ENCODE measurements at places on chromosomes 2 and 18.

DNA sequence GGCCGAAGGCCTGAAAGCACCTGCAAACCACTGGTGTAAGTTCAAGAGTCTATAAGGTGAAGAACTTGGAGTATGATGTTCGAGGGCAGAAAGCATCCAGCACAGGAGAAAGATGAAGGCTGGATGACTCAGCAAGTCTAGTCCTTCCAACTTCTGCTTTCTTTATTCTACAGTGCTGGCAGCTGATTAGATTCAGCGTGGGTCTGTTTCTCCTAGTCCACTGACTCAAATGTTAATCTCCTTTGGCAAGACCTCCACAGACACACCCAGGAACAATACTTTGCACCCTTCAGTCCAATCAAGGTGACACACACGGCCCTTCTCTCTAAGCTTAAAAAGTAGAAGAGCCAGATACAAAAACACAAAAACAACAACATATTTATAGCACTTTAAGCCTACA, 43.4 kb downstream of the NMS start:
- DNase-seq = no peak

- no peak for DNase-seq
Observed at GRCh38 chr2:229446350-229446749, 175.3 kb upstream of the PID1 start.

DNA sequence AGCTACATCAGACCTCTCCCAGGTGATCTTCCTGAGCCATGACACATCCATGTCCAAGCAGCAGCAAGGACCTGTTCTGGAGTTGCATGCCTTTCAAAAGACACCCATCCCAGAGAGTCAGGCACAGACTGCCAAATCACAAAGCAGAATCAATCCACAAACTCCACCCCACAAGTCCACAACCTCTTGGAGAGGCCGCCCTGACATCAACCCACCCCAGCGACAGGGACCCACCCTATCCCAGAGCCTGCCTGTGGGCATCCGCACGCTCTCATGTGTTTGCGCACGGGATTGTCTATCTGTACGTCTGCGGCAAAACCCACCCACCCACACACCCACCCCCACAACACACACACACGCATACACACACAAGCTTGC, 11.9 kb downstream of the SMAD7 start:
- DNase-seq = no peak

DNA sequence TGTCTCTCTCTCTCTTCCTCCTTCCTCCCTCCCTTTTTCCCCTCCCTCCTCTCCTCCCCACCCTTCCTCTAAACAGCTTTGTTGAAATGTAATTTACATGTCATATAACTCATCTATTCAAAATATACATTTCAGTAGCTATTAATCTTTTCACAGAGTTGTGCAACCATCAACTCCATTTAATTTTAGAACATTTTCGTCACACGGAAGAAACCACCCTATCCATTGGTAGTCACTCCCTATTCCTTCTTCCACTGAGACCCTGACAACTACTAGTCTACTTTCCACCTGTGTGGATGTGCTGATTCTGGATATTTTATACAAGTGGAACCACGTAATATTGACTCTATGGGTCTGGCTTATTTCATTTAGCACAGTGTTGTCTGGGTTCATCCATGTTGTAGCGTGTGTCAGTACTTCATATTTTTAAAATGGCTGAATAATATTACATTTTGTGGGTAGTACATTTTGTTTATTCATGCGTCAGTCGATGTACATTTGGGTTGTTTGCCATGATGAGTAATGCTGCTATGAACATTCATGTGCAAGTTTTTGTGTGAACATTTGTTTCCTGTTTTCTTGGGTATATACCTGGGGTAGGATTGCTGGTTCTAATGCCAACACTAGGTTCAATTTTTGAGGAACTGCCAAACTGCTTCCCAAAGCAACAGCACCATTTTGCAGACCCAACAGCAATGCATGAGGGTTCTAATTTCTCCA, 100.1 kb upstream of the GCFC2 start:
- DNase-seq = no peak

DNA sequence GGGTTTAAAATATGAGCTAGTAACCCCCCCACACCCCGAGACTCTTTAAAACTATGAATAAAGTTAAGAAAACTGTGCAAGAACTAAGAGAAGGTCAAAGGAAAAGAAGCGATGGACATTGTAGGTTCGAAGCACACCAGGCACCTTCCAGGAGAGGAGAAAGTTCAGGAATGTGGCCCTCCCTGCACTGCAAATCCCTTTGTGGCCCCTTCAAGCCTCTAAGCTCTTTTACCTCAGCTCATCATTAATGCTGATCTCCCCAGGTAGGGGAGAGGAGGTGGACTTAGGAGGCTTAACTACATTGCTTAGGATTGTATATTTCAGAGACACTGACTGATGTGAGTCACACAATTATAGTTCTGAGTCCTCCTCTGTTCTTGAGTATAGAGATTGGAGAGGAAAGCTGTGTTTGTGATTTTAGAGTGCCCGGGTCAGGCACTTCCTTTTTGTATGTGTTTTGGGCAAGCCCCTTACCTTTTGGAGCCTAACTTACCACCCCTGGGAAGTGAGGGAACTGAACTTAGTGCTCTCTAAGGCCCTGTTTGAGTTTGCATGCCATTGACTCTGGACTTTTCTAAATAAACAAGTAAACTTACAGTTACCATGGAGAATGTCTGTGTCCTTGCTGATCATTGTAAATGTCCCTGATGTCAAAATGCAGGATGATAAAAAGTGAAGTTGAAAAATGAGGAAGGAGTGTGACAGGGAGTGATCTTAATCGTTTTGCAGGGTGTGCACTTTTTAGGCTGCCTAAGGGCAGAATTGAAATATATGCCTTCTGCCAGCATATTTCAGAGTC, 140.8 kb upstream of the ZEB2 start:
- DNase-seq = no peak

DNA sequence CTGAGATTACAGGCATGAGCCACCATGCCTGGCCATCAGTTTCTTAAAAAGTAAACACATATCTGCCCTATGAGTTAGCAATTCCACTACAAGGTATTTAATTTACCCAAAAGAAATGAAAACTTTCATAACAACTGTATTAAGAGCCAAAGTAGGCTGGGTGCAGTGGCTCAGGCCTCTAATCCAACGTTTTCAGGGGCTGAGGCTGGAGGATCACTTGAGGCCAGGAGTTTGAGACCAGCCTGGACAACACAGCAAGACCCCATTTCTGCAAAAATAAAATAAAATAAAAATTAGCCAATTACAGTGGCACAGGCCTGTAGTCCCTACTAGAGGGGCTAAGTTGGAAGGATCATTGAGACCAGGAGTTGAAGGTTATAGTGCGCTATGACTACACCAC, 6.5 kb downstream of the ROCK2 start:
- DNase-seq = no peak

DNA sequence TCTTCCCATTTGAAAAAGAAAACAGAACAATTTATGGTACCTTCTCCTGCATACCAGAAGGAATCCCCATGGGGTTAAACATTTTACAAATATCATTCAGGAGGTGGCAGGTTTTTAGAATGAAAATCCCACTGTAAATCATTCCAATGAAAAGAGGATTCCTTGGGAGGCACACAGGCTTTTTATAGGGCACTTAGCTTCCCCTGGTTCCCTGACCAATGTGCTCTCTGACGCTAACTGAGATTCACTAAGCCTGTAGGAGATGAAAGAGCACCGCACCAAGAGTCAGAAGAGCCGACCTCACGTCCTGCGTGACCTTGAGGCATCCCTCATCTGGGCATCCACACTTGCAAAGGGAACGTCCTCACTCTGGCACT, 82.5 kb downstream of the CMPK2 start:
- DNase-seq = no peak

- DNase-seq = no peak
Observed at GRCh38 chr2:141957321-141957720, 173.5 kb downstream of the LRP1B start.

DNA sequence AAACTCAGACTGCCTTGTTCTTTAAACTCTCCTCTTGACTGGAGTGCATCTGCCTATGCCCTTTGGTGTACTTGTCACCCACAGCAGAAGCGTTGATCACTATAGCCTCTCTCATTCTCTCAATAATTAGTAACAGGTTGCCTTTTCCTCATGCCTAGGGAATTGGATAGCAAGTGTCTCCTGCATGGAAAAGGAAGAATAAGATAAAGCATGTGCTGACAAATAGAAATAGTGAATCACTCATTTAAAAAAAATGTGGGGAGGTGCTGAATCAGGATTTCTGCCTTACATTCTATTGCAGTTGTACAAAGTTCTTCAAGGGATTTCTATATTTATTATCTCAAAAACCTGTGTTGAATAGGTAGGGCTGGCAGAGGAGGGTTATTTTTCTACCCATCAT, 323.0 kb downstream of the TXNL1 start:
- no peak for DNase-seq

- no peak for DNase-seq
Observed at GRCh38 chr2:28538652-28539051, 42.8 kb downstream of the PLB1 start.

DNA sequence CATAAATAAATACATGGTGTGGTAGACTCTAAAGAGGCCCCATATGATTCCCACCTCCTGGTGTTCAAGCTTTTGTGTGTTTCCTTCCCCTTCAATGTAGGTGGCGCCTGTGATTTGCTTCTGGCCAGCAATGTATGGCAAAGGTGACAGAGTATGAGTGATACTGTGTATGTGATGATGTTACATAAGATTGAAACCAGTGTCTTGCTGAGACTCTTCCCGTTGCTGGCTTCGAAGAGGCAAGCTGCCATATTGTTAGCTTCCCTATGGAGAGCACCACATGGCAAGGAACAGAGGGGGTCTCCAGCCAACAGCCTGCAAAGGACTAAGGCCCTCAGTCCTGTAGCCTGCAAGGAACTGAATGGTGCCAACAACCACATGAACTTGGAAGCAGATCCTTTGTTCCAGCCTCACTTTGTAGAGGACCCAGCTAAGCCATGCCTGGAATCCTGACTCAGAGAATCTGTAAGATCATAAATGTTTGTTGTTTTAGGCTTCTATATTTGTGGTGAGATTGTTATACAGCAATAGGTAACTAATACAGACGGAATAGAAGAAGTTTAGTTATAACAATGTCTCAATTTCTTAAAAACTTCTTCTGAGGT, 1.7 kb upstream of the SMAD4 start:
- peak; percentile 34 for DNase-seq

- DNase-seq = no peak
Observed at GRCh38 chr2:66507673-66508201, 72.8 kb downstream of the MEIS1 start.

GRCh38 chr18:8029061-8029460, 461.9 kb downstream of the PTPRM start:
- no peak for DNase-seq

DNA sequence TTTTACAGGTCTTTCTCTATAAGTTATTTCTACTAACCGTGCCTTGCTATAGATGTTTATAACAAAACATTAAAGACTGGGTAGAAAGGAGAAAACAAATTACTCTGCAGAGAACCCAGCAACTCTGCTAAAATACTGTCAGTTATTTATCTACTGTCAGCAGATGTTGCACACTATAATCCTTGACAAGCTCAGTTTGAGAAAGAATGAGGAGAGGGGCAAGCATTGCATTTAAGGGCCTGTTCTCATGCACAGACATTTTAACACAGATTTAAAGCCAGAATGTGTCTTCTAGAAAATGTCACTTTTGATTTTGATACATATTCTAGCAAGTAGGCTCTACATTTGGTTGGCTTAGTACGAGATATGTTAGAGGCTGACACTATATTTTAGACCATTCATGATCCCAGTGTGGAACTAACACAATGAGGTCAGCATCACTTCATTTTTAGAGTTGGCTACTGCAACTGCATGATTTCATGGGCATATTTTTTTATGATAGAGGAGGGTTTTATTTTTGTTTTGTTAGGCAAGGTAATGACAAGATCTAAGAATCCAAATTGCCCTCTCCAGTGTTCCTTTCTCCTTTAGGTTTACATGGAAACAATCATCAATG, 516.4 kb downstream of the ZEB2 start:
- no peak for DNase-seq

DNA sequence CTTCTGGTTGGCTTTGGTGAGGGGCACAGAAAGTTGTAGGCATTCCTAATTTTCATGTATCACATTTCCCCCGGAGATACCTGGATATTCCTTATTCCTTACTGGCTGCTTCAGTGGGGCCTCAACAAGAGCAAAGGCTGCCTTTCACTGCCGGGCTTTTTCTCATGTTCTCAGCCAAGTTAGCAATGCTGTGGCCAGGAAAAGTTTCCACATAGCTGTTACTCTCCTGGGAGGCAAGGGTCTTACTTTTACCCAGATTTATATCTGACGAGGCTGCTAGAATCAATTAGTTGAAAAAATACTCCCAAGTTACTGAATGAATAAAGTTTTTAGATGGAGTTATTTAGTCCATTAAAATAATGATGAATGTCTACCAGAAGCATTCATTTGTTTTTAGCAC, 230.5 kb downstream of the ZNF407 start:
- DNase-seq = no peak

- DNase-seq = no peak
Observed at GRCh38 chr2:75600461-75601011, 39.8 kb upstream of the EVA1A start.

DNA sequence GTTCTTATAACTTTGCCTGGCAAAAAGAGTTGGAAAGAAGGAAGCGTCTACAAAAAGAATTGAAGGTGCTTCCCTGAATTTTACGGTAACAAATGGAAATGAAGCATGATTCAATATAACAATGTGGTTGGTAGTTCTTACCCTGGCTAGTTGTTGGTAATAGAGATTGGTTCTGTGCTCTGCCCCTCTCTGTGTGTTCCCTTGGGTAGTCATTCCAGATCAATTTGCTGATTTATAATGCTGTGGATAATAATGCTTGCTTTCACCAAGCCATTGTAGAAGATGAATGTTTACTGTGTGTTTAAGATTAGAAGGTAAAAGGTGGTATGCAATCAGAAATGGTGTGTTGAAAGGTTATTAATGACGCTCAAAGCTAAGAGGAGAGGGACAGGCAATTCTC, 577.8 kb upstream of the NXPH2 start:
- no peak for DNase-seq

- no peak for DNase-seq
Observed at GRCh38 chr2:14602309-14602708, 30.2 kb upstream of the LRATD1 start.

GRCh38 chr2:113922784-113923183, 32.9 kb downstream of the ACTR3 start:
- DNase-seq = no peak

GRCh38 chr2:24421668-24422067, 61.3 kb upstream of the ITSN2 start:
- peak; percentile 55 for DNase-seq

GRCh38 chr2:164840930-164841718, 499 bp downstream of the COBLL1 start:
- peak; percentile 56 for DNase-seq

GRCh38 chr2:120231974-120232635, 8.9 kb upstream of the TMEM185B start:
- DNase-seq = peak; percentile 83
